Activated CD4-positive, alpha-beta T cell treated with anti-CD3 and anti-CD28 coated beads for 24 hours (primary cell): ENCODE measurements at places on chromosomes 5 and 9.

- DNase-seq, result no peak
Observed at GRCh38 chr9:2138646-2139045, 123.5 kb downstream of the SMARCA2 start.

- DNase-seq, result no peak
Observed at GRCh38 chr5:132526974-132527564, 16.3 kb downstream of the IL5 start.

DNA sequence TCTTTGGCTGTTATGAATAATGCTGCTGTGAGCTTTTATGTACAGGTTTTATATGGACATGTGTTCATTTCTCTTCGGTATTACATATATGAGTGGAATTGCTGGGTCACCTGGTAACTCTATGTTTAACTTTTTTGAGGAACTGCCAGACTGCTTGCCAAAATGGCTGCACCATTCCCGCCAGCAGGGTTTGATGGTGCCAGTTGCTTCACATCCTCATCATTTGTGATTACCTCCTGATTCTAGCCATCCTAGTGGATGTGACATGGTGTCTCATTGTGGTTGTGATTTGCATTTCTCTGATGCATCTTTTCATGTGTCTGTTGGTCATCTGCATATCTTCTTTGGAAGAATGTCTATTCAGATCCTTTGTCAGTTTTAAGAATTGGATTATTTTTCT lies 10.7 kb downstream of the NANS start:
- no peak for DNase-seq

- no peak for DNase-seq
Observed at GRCh38 chr9:75644649-75645048, 245.8 kb upstream of the PCSK5 start.

- DNase-seq, result no peak
Observed at GRCh38 chr9:22009506-22009867, 382 bp upstream of the CDKN2B start.

GRCh38 chr5:181260720-181261319 lies at the start of gene TRIM52:
Gene TRIM52, minus strand, starts transcription at chr5:181261143. Its CDS starts 330 bp downstream, at chr5:181260813.
- peak; percentile 83 for DNase-seq

- no peak for DNase-seq
Observed at GRCh38 chr5:89735082-89735481, 674.5 kb downstream of the CETN3 start.
